CD8-positive, alpha-beta T cell (primary cell): ENCODE measurements at places on chromosomes 16 and 17. TPM values are rescaled to one million over a fixed set of nuclear protein-coding genes. Genes with fewer than 3 reads are reported as not detected.
A peak's percentile ranks its signal among the peaks of the same experiment; 100 is the strongest.

PMFBP1 gene
- total RNA-seq: 0.84 TPM

ZNF19 gene
- 6.7 TPM for total RNA-seq

DNA sequence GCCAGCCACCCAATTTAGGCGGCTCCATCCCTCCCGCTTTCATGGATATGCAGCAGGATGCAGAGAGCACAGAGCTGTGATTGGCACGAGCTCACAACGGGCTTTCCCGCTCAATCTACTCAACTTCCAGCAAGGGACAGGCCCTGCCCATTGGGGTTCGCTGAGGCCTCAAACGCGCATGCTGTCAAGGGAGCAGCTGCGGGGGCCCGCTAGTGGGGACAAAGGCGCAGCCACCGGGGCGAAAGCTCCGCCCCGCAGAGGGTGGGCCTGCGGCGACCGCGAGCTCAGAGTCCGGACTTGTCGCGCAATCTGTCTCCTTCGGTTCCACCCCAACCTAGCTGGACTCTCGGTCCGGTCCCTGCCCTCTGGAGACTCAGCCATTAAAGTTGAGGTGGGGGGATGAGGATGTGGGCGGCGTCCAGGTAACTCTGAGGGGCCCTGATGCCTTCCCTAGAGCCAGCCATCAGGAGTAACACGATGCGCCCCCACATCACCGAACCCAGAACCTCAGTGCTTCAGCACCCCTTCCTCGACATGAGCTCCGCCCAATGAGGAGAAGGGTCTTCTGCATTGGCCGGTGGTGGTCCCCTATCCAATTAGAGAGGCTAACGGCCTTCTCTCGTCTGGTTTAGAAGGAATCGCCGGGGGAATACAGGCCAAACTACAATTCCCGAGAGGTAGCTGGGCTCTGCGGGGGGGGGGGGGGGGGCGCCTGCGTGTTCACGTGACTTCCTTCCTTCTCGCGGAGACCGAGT is 489 bp upstream of the NFATC3 start:
- peak; percentile 61 for DNase-seq

NPIPB9 gene
- 4.2 TPM for total RNA-seq

DNA sequence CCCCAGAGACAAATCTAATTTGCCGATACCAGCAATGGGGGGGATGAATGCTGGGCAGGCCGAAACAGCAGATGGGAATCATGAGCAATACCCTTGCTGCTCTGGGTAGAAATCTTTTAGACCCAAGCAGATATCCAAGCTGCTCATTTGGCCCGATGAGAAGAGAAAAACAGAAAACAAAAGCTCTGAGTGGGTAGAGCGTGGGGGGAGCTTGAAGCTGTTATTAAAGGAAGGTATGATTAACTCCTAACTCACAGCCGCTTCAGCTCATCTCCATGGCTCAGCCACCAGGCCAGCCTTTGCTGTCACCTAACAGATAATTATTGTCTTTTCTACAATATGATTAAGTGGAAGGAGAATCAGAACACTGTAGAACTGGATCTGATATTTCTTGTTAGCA is 58.3 kb downstream of the VPS35L start:
- DNase-seq: no peak

- DNase-seq: no peak
Observed at GRCh38 chr17:14366199-14366598, 65.3 kb downstream of the HS3ST3B1 start.

ARHGAP44 gene
- total RNA-seq: not detected

GRCh38 chr16:77868478-77868877 is 80.1 kb downstream of the VAT1L start:
- DNase-seq: no peak
